Activated CD8-positive, alpha-beta T cell treated with anti-CD3 and anti-CD28 coated beads for 36 hours (primary cell): ENCODE measurements at places on chromosomes 12 and 14.
A peak's percentile ranks its signal among the peaks of the same experiment; 100 is the strongest.

DNA sequence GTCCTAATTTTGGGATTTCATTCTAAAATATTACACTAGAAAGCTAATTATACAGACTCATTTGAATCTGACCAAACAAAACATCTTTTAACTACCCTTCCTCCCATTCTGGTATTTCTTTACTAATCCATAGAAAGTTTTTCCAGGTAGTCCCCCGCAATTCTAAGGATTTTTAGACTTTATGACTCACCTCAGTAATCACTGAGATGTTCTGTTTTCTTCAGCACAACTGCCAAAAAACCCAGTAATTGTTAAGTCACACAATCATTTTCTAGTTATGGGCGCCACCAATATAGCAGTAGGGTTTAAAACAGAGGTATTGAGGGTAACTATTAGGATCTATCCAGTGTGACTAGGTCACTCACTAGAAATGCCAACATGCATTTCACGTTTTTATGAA is 1.6 kb upstream of the ARID4A start:
- DNase-seq, result no peak

DNA sequence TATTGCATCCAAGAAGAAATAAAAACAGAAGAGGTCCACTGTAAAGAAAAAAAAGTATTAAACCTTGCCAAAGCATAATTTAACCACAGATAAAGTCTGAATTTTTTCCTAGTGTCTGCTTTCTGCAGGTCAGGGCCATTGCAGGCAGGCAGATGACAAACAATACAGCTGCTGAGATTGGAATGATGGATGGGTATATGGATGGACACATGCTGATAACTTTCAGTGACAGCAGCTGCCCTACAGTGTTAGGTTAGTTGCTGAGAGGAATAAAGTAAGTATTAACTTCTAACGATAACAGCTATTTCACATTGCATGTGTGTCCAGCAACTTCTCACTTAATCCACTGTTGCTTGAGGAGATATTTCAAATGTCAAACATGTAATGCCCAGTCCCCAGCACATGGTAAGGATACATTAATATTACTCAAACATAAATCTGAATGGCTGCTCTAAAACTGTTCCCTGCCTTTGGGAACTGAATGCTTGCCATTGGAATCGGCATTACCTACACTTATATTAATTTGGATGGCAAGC is 515.3 kb downstream of the RMST start:
- no peak for DNase-seq

GRCh38 chr14:60051721-60052221 is 40.0 kb upstream of the PCNX4 start:
- peak; percentile 40 for DNase-seq

- DNase-seq, result no peak
Observed at GRCh38 chr14:95494456-95494855, 22.0 kb downstream of the SYNE3 start.
